D341Med (cell line): ENCODE measurements at places on chromosomes 6 and 20.

GRCh38 chr6:45310118-45310788 lies 17.9 kb upstream of the RUNX2 start:
- DNase-seq = no peak

DNA sequence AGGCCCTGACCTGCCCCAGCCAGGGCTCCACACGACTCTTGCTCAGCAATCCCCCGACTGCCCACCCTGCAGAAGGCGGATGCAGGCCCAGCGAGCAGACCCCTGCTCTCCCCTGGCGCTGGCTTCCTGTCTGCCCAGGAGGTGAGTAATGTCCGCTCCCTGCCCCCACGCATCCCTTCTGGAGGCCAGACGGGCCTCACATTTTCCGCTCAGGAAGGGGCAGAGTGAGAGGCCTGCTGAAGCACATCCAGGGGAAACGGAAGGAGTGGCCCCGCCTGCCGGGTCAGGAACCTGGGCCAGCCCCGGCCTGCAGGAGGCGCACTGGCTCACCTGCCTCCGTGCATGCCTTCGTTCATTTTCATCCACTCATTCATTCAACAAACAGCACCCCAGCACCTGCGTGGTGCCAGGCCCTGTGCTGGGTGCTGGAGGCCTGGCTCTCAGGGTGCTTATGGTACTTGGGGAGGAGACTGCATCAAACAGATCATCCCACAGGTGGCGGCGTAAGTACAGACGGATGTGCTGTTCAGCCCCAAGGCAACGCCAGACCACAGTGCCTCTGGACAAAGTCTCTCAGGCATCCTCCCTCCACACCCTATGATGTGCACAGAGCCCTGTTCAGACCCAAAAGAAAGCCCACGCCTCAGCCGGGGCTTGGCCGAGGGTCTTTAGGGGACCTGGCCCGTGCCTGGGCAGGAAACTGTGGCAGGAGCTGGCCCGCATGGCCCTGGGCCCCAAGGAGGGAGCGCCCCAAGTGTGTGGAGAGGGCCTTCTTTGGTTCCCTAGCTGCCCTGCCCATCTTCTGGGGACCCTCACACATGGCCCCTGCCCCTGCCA lies 112.1 kb downstream of the ASXL1 start:
- DNase-seq = peak; percentile 80

DNA sequence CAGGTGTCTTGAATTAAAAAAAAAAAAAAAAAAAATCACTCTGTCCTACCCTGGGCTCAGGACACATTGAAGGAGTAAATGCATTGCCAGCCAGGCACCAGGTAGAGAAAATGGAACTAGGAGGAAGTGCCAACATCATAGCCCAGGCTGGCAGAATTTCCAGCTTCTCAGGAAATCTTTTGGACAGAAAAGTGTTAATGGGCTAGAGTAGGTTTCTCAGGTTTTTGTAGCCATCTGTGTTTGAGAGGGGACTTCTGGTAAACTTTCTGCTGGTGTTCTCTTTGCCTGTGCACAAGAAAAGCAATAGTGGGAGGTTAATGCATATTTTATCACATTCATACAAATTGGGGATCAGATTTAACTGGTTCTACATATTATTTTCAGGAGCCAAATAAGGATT lies 678.3 kb upstream of the NRSN1 start:
- DNase-seq = no peak

GRCh38 chr6:168671863-168672546 lies 231.0 kb downstream of the SMOC2 start:
- DNase-seq = no peak

DNA sequence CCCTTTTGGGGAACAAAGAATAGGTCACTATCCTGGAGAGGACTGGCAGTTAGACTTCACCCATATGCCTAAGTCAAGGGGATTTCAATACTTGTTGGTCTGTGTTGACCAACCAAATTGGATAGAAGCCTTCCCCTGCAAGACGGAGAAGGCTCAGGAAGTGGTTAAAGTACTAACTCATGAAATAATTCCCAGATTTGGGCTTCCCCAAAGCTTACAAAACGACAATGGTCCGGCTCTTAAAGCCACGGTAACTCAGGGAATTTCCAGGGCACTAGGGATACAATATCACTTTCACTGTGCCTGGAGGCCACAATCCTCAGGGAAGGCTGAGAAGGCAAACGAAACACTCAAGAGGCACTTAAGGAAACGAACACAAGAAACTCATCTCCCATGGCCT lies 223.1 kb downstream of the GMPR start:
- DNase-seq = no peak

DNA sequence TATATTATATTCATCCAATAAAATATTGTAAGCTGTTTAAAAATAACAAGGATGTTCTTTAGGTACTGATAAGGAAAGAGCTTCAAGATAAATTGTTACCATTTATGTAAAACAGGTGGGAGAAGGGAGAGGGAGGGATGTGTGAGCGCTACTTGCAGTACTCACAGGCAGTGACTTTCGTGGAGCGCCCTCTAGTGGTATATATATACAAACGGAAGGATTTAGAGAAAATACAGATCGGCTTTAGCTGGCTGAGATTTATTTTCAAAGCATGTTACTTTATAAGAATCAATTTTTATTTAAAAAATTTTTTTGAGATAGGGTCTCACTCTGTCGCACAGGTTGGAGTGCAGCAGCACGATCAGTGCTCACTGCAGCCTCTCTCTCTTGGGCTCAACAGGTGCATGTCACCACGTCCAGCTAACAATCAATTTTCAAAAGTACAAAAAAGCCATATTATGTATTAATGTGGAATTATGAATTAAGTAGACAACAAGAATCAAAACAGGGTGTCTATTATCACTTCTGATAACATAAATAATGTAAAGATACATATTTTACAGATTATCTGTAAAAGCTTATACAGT lies 3.3 kb upstream of the MOG start:
- DNase-seq = peak; percentile 64

- no peak for DNase-seq
Observed at GRCh38 chr6:167093406-167093921, 29.4 kb upstream of the CCR6 start.

- peak; percentile 86 for DNase-seq
Observed at GRCh38 chr6:158758451-158758860, 60.7 kb downstream of the EZR start.
